ENCODE measurements at places on chromosomes 12 and 14.
A peak's percentile ranks its signal among the peaks of the same experiment; 100 is the strongest.

DNA sequence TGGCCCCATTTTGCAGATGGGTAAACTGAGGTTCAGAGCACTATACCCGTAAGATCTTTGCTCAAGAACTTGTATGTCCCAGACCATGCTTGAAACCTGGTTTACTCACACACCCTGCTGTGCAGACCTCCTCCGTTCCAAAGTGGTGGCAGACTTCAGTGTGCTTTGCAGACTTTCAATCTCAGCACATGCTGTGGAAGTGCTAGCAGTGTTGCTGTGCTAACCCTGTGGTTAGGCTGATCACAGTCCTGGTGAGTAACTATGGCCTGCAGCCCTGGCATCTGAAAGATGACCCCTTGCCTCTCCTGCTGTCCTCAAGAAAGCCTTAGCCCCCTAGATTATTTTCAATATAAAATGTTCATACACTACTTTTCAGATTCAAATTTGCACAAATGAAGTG is 450.6 kb downstream of the DPF3 start:
- no peak for DNase-seq

GRCh38 chr12:6224550-6224949 is 24.4 kb downstream of the CD9 start:
- DNase-seq, result peak; percentile 25

DNA sequence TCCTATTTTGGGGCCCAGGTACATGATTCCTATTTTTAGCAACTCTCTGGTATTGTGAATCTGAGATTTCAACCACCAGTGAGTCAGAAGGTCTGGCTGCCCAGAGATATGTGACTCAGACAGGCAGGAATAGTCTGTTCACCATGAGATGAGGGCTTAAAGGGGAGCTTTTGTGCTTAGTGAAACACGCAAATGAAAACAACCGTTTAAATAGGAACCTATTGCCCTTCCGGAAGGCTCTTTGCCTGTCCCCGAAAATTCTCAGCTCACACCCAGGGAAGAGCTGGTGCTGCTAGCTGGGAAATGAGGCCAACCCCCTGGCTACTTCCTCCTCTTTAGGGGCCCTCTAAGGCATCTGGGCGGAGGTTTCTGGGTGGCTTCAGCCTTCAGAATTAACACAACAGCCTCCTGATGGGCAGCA is 283.6 kb downstream of the CACNA1C start:
- no peak for DNase-seq

- DNase-seq, result no peak
Observed at GRCh38 chr12:13444076-13444475, 247.6 kb downstream of the EMP1 start.

GRCh38 chr12:116601933-116602810 is 43.0 kb downstream of the MAP1LC3B2 start:
- no peak for DNase-seq

- DNase-seq, result no peak
Observed at GRCh38 chr12:71415336-71416231, 24.0 kb upstream of the LGR5 start.

GRCh38 chr12:108349278-108349688 is 10.2 kb upstream of the CMKLR1 start:
- no peak for DNase-seq

DNA sequence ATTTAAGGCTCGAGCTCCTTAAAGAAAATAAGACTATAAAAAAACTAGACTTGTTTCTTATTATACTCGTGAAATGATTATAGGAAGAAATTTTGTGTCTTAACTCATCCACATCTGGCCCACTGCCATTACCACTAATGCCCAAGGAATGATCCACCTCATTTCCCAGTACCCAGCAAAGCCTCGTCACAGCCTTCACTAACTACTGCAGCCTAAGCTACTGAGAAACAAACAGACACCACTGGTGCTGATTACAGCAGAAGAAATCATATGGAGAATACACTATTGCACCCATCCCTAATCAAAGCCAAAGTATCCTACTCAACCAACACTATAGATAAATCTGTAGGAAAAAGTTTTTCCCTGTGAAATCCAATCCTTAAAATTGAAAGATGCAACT is 205.3 kb upstream of the NAV3 start:
- no peak for DNase-seq

DNA sequence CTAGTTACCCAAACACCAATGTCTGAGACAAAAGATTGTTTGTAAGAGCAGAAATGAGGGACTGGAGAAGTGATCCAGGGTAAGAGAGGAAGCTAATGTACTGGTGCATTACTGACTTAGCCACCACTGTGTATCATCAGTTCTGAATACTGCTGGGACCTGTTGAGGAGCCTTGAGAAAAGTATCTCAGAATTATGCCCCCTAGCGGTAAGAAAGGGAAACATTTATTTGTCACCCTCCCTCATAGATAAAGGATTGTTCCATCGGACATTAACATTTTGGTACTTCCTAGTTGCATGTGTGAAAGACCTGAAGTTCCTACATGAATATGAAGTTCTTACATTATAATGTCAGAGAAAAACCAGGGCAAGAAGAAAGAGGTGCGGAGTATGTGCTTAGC is 612.5 kb downstream of the FSCB start:
- DNase-seq, result no peak

- DNase-seq, result no peak
Observed at GRCh38 chr12:72281126-72281525, 9.0 kb downstream of the TRHDE start.

- no peak for DNase-seq
Observed at GRCh38 chr14:93926245-93926872, 785 bp upstream of the FAM181A start.

All from memory B cell (primary cell).